ENCODE measurements at places on chromosomes 6 and 20.

- DNase-seq, result peak; percentile 55
Measured at GRCh38 chr20:33169176-33169794, 1.3 kb downstream of the BPIFA2 start.

GRCh38 chr6:14477559-14477958, 360.0 kb downstream of the CD83 start:
- DNase-seq, result no peak

DNA sequence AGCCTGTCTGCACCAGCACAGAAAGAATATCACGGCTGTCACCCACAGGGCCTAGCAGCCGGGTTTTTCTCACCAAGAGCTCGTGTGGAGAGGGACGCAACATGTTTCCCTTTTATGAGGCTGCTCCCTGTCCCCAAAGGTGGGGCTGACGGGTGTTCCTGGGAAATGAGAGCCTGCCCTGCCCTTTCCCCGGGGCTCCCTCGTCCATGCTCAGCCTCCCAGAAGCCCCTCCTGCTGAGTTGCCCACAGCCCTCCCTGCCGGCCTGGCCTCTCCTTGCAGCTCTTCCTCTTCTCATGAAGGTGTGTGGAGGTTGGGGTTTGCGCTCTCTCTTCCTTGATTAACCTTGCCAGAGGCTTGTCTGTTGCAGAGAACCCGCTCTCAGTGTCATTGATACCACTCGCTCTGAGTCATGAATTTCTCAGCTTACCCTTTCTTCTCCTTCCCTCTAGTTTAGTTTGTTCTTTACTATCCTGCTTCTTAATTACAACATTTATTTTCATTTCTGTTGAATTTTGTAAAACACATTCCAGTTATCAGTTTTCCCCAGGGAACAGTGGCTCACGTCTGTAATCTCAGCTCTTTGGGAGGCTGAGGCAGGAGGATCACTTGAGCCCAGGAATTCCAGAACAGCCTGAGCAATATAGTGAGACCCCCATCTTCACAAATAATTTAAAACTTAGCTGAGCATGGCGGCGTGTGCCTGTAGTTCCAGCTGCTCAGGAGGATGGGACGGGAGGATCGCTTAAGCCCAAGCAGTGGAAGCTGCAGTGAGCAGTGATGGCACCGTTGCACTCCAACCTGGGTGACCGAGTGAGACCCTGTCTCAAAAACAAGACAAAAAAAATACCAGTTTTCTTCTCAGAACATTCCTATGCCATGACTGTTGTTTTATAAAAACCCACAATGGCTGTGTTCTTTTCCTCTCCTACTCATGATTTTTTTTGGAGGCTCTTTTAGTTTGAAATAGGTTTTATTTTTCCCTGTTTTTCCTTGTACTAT, 103.8 kb downstream of the TMEM242 start:
- DNase-seq, result no peak

DNA sequence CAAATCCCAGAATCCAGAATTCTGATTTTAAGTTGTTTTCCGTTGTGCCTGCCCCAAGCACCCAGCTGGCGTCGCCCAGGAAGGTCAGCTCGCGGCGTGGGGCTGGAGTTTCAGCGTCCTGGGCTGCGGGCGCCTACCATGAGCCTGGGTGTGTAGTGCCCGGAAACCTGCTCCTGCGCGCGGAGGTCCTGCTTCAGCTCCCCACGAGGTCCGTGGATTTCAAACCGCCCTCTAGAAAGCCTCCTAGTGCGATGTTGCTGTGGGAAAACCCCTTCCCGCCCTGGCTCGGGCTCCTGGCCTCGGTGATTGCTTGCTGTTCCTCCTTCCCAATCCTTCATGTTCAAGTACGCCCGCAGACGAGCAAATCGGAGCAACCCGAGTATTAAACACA, 51.3 kb upstream of the NRN1 start:
- no peak for DNase-seq

DNA sequence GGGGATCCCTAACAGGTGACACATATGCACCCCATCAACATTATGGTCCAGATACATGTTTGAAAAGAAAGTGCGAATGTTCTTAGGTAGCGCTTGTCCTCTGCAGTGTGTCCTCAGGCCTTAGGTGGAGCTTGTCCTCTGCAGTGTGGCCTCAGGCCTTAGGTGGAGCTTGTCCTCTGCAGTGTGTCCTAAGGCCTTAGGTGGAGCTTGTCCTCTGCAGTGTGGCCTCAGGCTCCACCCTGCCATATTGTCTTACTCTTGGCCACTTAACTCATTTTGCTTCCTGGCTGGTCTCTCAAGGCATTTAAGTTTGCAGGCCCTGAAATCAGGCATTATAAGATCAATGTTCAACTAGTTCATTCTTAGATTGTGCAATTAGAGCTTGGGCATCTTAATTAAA, 74.7 kb upstream of the SCP2D1 start:
- DNase-seq, result no peak

DNA sequence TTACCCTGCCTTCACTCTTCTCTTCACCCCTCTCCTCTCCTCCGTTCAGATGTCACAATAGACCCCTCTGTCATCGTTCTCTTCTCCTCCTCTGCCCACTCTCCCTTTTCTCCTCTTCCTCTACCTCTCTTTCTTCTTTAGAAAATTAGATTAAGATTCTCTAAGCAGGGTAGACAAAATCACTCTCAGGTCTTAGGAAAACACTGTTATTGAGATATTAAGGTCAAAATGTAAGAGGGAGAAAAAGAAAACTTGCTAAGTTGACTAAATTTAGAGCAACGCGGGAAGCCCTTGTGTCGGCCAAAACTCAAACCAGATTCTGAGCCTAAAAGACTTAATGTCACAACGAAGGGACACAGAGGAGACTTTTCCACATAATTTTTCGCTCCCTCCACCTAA, 22.1 kb upstream of the ZNF184 start:
- DNase-seq, result no peak

DNA sequence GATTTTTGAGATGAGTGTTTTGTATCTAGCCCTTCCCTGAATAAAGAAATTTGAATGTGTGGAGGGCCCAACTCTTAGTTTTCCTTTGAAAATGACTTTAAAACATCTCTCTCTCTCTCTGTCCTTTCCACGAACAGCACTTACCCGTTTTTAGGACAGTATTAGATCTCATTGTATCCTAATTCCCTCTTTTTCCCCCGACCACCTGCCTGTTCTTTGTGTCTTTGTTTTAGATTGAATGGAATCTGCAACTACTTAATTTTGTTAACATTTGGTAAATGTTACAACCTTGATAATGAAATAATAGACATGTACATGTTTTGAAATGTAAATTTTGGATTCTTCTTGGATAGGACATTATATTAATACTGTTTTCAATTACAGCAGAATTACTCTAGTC, 3.1 kb downstream of the DSP start:
- no peak for DNase-seq

DNA sequence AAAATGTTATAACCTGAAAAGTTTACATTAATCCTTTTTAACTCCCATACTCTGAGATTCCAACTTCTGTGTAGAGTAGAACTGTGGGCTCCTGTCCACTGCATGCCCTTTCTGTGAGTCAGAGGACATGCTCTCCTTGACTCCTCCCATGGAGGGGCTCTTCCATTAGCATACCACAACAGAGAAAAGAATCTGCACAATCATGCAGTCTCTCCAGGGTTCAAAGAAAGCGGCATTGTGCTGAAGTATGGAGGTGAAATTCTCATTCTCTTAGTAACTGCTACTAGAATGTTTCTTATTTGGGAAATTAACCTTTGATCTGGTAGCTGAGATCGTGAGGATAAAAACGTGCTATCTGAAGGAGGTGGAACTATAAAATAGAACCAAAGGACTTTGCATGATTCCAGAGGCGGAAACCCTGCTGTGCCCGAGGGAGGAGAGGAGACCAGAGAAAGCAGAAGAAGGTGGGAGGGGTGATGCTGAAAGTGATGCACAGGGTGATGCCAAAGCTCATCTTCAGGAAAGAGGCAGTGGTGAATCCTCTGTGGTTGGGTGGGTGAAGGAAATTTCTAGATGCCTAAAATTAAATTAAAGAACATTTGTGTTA, 202.2 kb upstream of the PCSK2 start:
- no peak for DNase-seq

GRCh38 chr20:60904730-60905129, 347.3 kb upstream of the CDH4 start:
- DNase-seq, result no peak

DNA sequence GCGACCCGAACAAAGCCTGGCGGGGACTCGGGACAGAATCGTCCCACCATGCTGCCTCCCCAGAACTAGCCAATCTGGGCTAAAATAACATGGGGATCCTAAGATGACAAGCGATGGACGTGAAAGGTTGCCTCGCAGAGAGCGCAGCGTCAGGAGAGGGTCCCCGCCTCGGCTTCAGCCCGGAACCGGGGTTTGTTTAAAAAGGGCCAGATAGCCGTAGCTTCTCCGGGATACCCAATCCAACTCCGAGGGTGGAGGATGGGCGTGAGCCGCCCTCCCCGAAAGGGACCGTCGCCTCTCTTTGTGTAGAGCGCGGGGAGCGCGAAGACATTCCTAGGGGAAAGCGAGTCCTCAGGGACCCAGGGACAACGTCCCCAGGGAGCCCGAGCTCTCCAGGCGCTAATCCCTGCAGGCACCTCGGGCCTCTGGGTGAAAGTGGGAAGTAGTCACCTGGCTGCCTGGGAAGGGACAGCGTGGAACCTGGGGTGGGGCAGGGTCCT, 643 bp downstream of the CD24 start:
- no peak for DNase-seq

DNA sequence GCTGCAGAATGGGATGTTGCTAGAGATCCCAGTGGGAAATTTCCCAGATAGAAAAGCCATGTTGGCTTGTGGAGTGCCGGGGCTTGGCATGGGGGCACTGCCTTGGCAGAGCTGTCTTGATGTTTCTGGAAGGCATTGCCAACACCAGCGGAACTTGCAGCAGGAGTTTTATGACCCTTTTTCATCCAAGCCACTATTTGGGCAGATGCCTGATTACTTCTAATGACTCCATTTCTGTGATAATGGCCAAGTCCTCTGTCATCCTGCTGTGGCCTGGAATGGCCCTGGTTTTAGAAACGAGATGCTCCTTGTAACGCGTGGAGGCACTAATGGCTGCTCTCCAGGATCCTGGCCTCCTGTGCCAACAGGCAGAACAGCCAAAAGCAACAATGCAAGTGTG, 229.0 kb downstream of the ZNF217 start:
- DNase-seq, result no peak

GRCh38 chr6:52576054-52576391, 837 bp downstream of the TRAM2 start:
- no peak for DNase-seq

DNA sequence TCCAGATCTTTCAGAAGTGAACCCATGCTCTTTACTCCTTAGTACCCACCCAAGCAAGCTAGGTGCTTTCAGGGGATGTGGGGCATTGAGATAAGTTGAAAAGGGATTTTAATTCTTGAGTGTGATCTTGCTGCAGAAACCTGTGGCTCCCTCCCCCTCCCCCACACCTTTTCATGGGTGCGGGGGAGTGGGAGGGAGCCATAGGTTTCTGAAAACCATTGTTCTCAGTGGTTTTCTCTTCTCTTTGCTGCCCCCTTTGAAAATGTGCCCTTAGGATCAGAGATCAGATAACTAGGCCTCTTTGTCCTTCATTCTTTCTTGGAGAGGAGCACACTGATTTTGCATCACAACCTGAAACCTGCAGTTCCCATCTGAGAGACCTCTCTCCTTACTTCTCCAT, 2.4 kb downstream of the PCSK2 start:
- DNase-seq, result no peak

DNA sequence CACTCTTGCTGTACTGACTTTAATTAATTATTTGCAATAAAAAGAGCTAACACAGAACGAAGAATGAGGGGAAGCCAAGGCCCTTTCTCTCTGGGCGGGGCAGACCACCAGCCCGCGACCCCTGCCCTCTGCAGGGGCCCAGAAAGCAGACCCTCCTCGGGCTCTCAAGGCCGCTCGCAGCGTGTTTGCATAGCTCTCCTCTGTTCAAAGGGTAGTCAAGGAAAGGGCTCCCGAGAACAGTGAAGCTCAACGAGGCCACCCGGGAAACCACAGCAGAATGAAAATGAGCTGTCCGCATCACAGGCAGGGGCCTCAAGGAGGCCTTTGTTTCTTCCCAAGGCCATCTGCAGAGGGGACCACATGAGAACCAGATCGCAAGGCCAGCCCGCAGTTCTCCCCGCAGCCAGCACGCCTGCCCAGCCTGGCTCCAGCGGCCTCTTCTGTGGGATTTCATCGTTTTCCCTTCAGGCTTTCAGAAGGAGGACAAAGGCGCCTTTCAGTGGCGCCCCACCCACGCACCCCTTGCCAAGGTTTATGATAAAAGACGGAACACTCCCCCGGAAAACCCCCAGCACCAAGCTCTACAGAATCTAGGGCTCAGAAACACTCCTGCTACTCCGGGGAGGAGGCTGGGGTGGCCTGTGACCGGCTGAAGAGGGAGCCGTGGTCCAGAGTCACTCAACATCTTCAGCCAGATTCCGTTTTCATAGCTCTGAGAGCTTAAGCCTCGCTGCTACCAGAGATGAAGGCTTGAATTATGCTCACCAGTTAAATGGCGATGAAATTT, 25.3 kb downstream of the ACSS1 start:
- no peak for DNase-seq

GRCh38 chr6:170057034-170057734, 233.7 kb downstream of the DLL1 start:
- DNase-seq, result no peak

- no peak for DNase-seq
Measured at GRCh38 chr6:112606656-112607435, 259.7 kb downstream of the RFPL4B start.

- DNase-seq, result no peak
Measured at GRCh38 chr20:51193066-51193772, 170.3 kb upstream of the KCNG1 start.

DNA sequence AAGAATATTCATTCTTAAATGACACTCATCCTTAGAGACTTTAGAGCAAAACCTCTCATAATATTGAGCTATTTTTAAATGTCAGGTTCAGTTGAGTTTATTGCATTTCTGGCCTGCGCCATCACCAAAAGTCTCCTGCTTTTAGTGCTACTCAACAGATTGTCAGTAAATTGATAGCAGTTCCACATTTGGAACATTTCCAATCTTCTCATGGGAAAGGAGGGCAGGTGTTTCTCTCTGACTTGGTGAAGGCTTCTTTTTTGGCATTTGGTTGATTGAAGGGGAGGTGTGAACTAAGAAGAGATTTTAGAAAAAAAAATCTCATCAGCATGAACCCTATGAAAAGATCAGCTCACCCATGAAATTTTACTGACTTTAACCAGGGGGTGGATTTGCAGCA, 125.9 kb upstream of the INSM1 start:
- DNase-seq, result no peak

DNA sequence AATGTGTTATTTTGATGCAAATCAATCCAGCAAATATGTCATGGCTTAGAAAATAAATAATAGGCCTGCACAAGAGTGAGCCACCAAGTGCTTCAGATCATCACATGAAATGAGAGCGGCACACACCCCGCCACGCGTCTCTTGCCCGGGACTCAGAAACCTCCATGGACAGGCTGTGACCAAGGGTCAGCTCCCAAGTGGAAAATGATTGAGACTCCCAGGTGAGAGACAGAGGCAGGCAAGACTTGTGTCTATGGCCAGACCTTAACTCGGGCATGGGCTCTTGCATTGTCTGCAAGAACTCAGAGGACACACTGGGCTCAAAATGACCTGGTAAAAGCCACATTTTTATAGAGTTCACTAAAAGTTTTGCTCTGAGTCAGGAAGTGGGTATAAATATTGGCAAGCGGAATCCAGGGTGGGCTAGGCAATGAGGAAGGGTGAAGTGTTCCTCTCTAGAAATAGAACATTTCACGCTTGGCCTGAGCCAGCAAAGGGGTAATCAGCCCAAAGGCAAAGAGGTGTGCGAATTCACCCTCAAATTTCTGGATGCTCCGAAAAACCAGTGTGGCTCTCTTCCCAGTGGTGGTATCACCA, 30.7 kb upstream of the RIN2 start:
- no peak for DNase-seq

GRCh38 chr6:159075506-159076228, 30.9 kb upstream of the TAGAP start:
- no peak for DNase-seq
